ENCODE measurements at places on chromosomes 12 and 14.

- peak; percentile 89 for DNase-seq
Measured at GRCh38 chr14:55073856-55074255, 22.4 kb downstream of the MAPK1IP1L start.

- peak; percentile 57 for DNase-seq
Measured at GRCh38 chr12:13094367-13094766, 9.1 kb downstream of the GSG1 start.

- DNase-seq: no peak
Measured at GRCh38 chr14:63616015-63616414, 25.7 kb downstream of the WDR89 start.

DNA sequence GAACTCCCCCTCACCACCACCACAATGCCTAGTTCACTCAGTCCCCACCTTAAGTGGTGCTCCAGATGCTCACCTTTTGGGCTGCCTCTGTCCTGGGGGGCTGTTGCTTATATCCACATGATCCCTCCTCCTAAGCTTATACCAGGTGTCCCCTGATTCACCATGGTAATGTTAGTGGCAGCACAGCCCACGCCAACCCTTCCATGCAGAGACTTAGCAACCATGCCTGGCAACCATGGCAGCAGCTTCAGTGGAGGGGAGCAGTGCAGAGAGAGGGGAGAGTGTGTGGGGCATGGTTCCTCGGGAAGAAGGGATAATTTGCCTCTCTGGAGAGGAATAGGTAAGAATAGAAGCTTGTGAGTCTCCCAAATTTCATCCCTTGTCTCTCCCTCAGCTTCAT lies 1.2 kb upstream of the DDN start:
- DNase-seq: no peak

- peak; percentile 11 for DNase-seq
Measured at GRCh38 chr14:67919259-67920032, 99.9 kb downstream of the RAD51B start.

DNA sequence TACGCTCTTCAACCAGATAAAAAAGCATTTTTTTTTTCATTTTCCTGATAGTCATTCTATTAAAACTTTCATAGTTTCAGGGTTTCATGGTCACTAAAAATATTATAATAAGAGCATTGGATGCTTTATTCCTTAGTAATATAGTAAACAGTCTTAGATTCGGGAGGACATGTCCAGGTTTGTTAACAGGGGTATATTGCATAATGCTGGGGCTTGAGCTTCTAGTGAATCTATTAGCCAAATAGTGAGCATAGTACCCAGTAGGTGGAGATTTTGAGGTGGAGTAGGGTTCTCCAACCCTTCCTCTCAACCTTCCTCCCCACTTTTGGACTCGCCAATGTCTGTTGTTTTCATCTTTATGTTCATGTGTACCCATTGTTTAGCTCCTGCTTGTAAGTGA lies 277.4 kb upstream of the RGS6 start:
- DNase-seq: no peak

DNA sequence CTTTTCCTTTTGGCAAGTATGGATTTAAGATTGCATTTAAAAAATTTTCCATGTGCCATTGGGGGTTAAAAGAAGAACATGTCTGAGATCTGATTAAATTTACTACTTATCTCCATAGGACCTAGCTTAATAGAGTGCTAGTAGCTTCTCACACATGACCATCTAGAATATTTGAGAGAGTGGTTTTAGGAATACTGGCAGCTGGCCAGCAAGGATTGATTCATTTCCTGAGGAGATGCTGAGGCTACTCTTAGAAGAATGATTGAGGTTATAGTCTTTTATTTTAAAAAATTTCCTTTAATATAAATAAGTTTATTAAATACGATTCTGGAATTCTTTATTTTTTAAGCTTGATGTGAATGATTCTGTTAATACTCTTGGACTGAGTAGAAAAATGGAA lies 56.2 kb downstream of the MIPOL1 start:
- DNase-seq: peak; percentile 83

DNA sequence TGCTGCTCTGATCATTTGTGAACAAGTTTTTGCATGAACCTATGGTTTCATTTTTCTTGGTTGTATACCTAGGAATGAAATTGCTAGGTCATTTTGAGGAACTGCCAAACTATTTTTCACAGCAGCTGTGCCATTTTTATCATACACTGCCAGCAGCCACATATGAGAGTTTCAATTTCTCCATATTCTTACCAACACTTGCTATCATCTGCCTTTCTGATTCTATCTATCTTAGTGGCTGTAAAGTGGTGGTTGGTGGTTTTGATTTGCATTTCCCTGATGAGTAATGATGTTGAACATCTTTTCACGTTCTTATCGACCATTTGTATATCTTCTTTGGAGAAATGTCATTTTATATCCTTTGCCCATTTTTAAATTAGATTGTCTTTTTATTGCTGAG lies 146.1 kb downstream of the C12orf75 start:
- DNase-seq: no peak

- DNase-seq: peak; percentile 97
Measured at GRCh38 chr12:109462868-109463692, 14.0 kb downstream of the KCTD10 start.

DNA sequence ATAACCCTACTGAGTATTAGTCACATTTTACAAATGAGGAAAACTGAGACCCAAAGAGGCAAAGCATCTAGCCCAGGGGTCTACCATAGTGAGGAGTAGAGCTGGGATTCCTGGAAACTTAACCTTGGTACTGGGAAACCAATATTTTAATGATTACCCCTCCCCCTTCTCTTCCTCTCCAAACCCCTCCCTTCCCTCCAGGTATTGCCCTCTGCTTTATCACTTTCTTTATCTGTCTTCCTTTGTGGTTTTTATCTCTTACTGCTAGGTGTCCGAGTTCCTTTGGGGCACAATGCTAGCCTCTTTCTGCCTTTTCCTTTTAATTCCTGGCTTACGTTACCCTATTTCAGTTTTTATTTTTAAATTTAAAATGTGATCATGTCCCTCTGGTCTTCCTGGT lies 2.8 kb downstream of the GABARAPL1 start:
- no peak for DNase-seq

- DNase-seq: no peak
Measured at GRCh38 chr12:45648070-45648469, 81.4 kb upstream of the ARID2 start.

DNA sequence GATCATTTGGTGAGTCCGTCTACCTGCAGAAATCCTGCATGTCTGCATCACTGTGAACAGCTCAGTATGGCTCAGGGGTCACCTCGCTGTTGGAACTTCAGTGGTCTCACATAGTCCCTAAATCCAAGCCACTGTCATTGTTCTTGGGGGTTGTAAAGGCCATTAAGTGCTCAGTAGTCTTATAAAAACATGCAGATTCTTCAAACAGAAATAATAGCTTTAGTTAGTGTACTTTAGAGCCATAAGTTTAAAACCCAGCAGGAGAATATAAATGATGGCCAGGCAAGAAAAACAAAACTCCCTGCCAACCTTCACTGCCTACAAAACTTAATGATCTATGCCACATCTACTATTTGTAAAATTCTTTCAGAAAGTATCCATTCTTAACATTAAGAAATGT lies 396.3 kb downstream of the SYT1 start:
- no peak for DNase-seq

DNA sequence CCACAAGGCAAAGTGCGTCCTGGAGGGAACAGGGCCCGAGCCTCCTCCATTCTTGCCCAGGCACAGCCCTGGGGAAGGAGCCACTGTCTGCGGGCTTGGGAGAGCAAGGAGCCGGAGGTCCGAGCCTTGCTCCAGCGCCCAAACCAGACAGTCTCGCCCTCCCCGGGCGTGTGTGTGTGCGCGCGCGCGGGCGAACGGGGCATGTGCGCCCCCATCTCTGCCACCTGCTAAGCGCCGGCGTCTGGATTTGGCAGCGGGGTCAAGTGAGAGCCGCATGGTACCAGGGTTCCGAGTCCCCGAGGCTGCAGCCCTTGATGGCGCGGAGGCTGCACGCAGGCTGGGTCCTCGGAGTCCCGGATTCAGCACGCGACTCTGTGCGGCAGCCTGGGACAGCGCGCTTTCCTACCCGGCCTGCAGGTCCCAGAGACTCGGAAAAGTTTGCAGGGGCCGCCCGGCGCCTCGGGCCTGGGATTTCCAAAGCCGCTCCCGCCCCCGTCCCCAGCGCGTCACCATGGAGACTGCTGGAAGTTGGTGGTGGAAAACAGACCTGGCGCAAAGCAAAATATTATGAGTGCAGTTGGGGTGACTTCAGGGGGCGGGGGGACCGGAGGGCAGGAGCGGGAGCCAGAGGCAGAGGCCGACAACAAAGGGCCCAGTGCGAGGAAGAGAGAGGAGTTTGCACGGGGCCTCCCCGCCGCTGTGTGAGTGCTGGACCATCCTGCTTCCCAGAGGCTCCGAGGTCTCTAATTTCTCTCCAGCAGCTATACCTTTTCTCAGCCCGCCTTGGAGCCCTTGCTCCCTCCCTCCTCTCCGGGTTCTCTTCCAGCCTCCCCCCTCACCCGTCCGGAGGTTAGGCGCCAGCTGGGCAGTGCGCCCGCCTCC lies 4.2 kb downstream of the RFX4 start:
- no peak for DNase-seq

GRCh38 chr12:28025821-28026505 lies 53.4 kb upstream of the PTHLH start:
- DNase-seq: no peak

- DNase-seq: no peak
Measured at GRCh38 chr14:96016501-96017160, 22.5 kb upstream of the C14orf132 start.

- DNase-seq: no peak
Measured at GRCh38 chr14:106228541-106229158, 702.3 kb downstream of the TMEM121 start.

- DNase-seq: no peak
Measured at GRCh38 chr14:69581316-69581935, 6.8 kb upstream of the CCDC177 start.

GRCh38 chr12:8590842-8591545 lies 21.7 kb downstream of the AICDA start:
- no peak for DNase-seq

DNA sequence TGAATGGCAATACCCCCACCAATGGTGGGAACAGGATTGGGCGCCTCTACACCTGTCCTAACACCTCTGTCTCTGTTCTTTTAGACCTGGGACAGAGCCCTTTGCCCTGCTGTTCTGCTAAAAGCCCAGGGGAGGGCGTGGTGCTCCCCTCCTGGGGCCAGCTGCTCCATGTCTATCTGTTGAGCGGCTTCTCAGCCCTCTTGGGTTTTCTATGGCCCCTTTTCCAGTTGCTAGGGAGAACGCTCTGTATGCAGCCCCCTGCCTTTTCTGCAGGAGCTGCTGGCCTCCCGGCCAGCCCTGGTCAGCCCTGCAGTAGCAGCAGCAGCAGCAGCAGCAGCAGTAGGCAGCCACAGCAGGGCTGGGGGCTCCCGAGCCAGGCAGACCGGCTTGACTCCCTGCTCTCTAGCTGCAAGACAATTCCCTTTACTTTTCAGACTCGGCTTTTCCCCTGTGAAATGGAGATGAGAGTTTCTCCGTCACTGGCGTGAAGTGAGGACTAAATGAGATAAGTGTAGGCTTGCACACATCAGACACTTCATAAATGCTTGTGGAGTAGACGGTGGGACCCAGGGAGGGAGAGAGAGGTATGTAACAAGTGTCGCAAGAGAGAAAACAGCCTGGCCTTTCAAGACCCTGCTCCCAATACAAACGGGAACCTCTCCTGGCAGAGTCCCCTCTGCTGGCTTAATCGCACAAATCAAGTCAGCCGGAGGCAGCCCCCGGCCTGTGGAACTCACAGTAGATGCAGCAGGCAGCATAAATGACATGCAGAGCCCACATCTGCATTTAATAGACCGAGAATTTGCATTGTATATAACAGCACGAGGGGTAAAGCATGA lies 1.0 kb downstream of the RTL1 start:
- peak; percentile 14 for DNase-seq

DNA sequence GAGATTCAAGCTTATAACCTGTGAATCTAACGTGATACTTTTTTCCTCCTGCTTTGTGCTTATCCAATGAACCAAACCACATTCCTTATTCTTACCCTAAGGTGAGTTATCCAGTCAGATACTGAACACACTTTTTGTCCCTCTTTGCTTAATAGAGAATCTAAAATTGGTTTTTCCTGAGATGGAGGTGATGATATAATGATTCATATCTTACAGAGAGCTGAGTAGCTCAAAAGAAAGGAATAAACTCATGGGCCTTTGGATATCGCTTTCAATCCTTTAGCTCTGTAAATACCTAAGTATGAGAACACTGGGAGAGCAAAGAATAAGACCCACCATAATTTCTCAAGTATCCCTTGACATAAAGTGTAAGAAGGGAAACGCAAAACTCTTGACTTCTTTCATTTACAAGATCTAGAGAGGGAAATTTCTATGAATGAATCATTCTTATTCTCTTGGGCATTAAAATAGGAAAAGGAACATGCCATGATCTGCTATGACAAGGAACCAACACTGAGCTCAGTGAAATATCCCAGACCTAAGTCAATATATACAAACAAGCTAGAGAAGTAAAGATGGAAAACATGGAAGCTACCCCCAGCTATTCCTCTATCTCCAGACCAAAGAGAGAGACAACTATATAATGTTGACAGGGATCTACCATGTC lies 81.8 kb upstream of the STAC3 start:
- DNase-seq: no peak

DNA sequence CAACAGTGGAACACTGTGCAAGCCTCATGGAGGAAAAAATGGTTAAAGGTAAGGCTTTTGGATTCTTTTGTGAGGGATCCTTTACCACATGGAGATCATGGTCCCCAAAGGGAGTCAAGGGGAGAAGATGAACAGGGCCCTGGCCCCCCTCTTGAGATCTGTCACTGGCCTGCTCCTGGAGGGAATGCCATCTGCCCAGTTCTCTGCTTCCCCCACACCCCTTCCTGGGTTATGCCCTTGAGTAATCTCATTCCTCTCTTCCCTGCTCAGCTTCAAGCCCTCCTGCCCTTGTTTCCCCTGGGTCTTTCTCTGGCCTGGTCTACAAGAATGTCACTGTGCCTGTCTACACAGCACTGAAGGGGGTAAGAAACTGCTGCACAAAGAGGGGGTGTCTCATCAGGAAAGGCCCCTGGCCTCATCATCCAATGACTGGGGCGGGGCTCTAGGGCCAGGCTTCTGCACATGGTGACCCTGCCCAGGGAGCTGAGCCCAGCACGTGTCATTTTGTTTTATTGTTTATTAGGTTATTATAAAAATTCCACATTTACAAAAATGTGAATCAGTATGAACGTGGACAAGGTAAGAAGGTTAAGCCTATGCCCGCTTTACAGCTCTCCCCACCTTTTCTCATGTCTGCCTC lies 30.3 kb downstream of the PIGH start:
- no peak for DNase-seq
